T-helper 2 cell treated with Interferon-gamma antibody and Interleukin-4, amounts not matched to agents 5 μg/mL and 100 μg/mL, for 36 hours (primary cell): ENCODE measurements at places on chromosomes 7 and 10.

- DNase-seq: no peak
- no peak overlapping the region for H3K4me3 ChIP-seq
- H3K27ac ChIP-seq: no peak overlapping the region
- H3K27me3 ChIP-seq: peaks cover 23% of the 10 kb centered on the region
- H3K4me1 ChIP-seq: no peaks in the 10 kb centered on the region
- H3K36me3 ChIP-seq: no peaks in the 10 kb centered on the region
Measured at GRCh38 chr7:116810267-116811116, 51.9 kb upstream of the CAPZA2 start.

GRCh38 chr7:31783221-31783620 is 96.2 kb downstream of the PPP1R17 start:
- no peak for DNase-seq
- no peaks in the 10 kb centered on the region for H3K4me1 ChIP-seq
- H3K27me3 ChIP-seq: no peaks in the 10 kb centered on the region
- no peak overlapping the region for H3K4me3 ChIP-seq

DNA sequence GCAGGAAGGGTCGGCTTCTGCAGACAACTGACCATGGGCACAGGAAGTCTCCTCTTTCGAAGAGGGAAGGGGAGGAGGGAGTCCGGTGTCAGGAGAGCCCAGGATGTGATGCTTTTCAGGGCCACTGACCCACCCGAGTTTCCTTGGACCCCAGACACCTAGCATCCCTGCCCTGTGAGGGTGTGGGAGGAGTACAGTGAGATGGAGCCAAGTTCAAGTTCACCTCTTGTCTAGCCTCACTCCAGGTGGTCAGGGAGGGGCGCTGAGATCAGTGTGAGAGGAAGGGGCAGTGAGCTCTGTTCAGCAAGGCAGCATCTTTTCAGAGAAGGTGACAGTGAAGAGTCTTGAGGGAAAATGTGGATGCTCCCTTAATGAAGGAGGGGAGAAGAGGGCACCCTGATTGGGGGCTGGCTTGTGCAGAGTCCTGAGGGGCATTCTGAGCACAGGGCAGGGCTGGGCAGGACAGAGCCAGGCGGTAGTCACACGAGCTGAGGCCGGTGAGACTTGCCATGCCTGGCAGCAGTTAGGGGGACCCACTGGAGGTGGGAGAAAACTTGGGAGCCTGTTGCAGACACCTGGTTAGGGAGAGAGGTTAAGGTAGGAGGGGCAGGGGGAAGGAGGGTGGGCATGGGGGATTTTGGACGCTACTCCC is 49.7 kb downstream of the ADCY1 start:
- H3K4me1 ChIP-seq: no peaks in the 10 kb centered on the region
- no peak overlapping the region for H3K4me3 ChIP-seq
- H3K27ac ChIP-seq: no peak overlapping the region
- no peak for DNase-seq

DNA sequence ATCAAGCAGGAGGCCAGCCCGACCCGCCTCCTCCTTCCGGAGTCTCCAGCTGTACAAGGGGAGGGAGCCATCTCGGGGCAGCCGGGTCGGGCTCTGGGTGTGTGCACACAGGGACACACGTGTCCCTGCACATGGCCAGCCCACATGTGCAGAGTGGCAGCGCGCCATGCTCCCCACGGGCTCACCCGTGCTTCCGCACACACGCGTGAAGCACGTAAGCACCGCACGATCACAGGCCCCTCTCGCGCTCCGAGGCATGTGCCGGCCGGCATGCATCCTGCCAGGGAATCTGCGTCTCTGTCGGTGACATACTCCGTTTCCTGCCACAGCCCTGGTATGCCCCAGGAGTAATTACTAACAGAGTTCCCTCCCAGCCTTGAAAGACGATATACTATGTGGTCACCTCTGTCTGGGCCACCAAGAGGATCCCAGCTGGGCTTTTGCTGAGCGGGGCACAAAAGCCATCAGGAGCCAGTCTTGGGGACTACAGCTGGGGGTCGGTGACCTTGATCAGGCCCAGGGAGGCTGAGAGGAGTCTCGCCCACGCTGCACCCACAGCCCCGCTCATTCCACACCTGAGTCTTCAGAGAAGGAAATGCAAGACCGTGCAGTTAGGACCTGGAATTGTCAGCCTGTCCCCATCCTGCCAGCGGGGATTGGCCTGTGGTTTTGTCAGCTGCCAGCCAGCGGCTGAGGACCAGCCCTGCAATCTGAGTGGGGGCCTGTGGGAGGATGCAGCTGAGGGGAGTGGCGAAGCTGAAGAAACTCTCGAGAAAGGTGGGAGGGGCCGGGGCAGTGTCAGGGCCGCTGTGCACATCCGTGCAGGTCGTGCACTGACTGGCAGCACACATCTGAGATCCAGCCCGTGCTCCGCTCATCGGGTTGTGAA is 11.0 kb upstream of the LFNG start:
- peak overlapping the region; percentile 76 for H3K27ac ChIP-seq
- peak; percentile 52 for DNase-seq
- no peaks in the 10 kb centered on the region for H3K36me3 ChIP-seq
- H3K27me3 ChIP-seq: peaks cover 5% of the 10 kb centered on the region
- peaks cover 39% of the 10 kb centered on the region for H3K4me1 ChIP-seq

GRCh38 chr10:122267849-122268737 is 3.0 kb upstream of the BTBD16 start:
- H3K27me3 ChIP-seq: no peaks in the 10 kb centered on the region
- no peak overlapping the region for H3K4me3 ChIP-seq
- H3K4me1 ChIP-seq: no peaks in the 10 kb centered on the region
- H3K36me3 ChIP-seq: no peaks in the 10 kb centered on the region

DNA sequence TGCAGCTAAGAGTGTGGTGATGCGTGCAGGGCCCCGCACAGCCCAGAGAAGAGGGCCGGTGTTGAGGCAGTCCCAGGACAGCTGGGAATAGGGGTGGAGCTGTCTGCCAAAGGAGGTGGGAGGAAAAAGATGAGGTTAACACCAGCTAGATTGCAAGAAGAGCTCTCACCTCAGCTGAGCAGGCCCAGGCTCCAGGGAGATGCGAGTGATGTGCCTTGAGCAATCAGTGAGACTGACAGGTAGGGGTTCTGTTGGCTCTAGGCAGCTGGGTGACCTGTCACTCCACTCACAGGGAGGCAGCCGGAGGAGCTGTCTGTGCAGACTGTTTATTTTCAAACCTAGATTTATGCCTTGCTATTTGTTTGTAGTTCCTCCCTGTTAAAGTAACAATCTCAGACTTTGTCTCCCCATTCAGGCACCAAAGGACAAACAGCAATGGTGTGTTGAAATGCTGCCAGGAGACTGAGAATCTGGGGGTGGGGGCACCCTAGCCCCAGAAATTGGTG is 205.1 kb upstream of the CXCL12 start:
- H3K4me3 ChIP-seq: no peak overlapping the region
- no peak overlapping the region for H3K27ac ChIP-seq
- H3K4me1 ChIP-seq: no peaks in the 10 kb centered on the region
- no peak for DNase-seq
- H3K27me3 ChIP-seq: no peaks in the 10 kb centered on the region

DNA sequence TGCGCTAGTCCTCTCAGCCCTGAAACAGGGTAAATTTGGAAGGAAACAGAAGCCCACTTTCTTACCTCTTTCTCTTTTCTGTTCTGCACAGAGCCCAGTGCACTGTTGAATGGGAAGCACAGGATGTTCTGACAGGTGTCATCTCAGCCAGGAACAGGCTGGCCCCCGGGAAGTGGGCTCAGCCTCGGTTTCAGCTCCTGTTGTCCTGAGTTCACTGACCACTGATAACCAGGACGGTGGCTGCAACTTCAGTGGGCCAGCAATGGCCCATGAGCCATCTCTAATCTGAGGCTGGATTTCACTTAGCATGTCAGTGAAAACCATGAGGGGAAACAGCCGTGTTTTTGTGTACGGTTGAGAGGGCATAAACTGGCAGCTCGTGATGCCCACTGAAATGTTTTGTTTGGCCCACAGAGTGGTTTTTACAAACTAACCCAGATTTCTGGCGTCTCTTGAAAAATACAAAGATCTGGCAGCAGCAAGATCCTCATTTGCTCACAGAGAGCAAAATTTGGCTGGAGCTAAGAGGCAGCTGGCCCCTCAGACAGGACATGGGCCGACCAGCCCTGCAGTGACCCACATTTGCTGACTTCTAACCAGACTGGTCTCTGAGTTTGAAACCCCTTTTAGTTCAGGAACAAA is 455.9 kb downstream of the PAXIP1 start:
- H3K4me3 ChIP-seq: no peak overlapping the region
- H3K36me3 ChIP-seq: no peaks in the 10 kb centered on the region
- H3K27me3 ChIP-seq: no peaks in the 10 kb centered on the region
- no peaks in the 10 kb centered on the region for H3K4me1 ChIP-seq

- H3K27ac ChIP-seq: no peak overlapping the region
- no peaks in the 10 kb centered on the region for H3K4me1 ChIP-seq
- H3K36me3 ChIP-seq: no peaks in the 10 kb centered on the region
- DNase-seq: no peak
Measured at GRCh38 chr7:84372712-84373111, 178.1 kb upstream of the SEMA3A start.

- H3K4me1 ChIP-seq: no peaks in the 10 kb centered on the region
- H3K27ac ChIP-seq: no peak overlapping the region
- H3K4me3 ChIP-seq: no peak overlapping the region
- no peak for DNase-seq
Measured at GRCh38 chr7:46930366-46930765, 651.5 kb downstream of the TNS3 start.

DNA sequence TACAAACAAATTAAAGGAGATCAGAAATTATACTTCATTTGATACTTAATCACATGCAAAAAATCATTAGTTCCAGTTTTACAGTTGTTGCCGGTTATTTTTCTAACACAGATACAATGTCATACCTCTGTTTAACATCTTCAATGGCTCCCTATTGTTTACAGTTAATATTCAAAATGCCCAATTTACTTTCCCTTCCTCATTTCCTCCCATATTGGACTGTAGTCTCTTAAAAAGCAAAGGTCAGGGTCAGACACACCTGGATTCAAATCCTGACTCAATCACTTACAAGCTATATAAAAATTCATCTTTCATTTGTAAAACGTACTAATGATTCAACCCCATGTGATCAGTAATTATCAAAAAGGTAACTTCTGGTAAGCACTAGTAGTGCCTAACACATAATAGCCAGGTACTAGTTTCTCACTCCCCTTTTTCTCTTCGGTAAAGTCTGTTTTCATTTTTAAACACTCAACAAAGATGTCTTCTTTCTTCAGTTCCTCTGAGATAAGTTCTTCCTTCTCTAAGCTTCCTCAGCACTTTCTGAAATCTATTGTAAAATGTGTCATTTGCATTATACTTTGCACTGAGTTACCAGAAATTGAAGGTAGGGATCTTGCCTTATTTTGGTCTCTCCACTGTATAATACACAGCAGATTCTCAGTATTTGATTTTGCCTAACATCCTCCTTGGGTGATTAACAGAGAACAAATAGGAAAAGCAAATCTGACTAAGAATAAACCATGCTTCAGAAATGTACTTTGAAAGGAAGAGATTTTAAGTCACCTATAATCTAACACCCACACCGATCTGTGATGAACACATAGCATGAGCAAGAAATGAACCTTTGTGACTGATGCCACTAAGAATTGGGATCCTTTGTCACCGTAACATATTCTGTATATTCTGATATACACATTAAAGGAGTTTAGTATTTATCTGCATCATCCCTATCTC is 16.1 kb downstream of the KMT2C start:
- peaks cover 16% of the 10 kb centered on the region for H3K4me1 ChIP-seq
- no peaks in the 10 kb centered on the region for H3K27me3 ChIP-seq
- H3K36me3 ChIP-seq: peaks cover 42% of the 10 kb centered on the region
- no peak overlapping the region for H3K4me3 ChIP-seq

GRCh38 chr10:119377958-119378736 is 164.4 kb downstream of the RGS10 start:
- peaks cover 9% of the 10 kb centered on the region for H3K4me1 ChIP-seq
- no peaks in the 10 kb centered on the region for H3K27me3 ChIP-seq
- no peak overlapping the region for H3K27ac ChIP-seq
- peaks cover 25% of the 10 kb centered on the region for H3K36me3 ChIP-seq

- H3K4me1 ChIP-seq: peaks cover 20% of the 10 kb centered on the region
- peak overlapping the region; percentile 91 for H3K27ac ChIP-seq
- H3K27me3 ChIP-seq: no peaks in the 10 kb centered on the region
- DNase-seq: peak; percentile 83
- H3K4me3 ChIP-seq: peak overlapping the region; percentile 60
- no peaks in the 10 kb centered on the region for H3K36me3 ChIP-seq
Measured at GRCh38 chr7:44914992-44915607, 29.8 kb upstream of the PURB start.

DNA sequence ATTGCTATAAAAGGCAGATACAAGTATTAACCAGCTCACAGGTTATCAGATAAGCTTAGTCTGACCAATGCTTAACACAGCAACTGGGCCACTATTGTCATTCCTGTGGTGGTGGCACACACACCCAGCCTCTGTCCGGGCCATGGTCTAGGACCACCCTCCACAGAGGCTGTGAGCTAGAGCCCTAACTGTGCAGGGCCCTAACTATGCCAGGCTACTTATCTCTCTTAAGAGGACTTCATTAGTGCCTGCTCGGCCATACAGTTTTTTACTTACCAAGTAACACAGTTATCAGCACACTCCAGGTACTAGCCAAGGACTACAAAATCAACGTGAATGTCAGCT is 2.1 kb upstream of the EGFR start:
- H3K4me3 ChIP-seq: no peak overlapping the region
- no peak overlapping the region for H3K27ac ChIP-seq
- no peak for DNase-seq
- no peaks in the 10 kb centered on the region for H3K4me1 ChIP-seq
- H3K27me3 ChIP-seq: peaks cover 62% of the 10 kb centered on the region

GRCh38 chr7:152759949-152760853 is 649 bp downstream of the ACTR3B start:
- no peaks in the 10 kb centered on the region for H3K27me3 ChIP-seq
- peaks cover 17% of the 10 kb centered on the region for H3K4me1 ChIP-seq
- H3K4me3 ChIP-seq: peak overlapping the region; percentile 86
- no peaks in the 10 kb centered on the region for H3K36me3 ChIP-seq

- peak overlapping the region; percentile 89 for H3K4me3 ChIP-seq
- peaks cover 22% of the 10 kb centered on the region for H3K27me3 ChIP-seq
- peak; percentile 29 for DNase-seq
- peak overlapping the region; percentile 89 for H3K27ac ChIP-seq
Measured at GRCh38 chr7:35036361-35037171, 719 bp downstream of the DPY19L1 start.

GRCh38 chr10:22148961-22149360 is 68.9 kb downstream of the EBLN1 start:
- no peak for DNase-seq
- no peaks in the 10 kb centered on the region for H3K36me3 ChIP-seq
- H3K27ac ChIP-seq: no peak overlapping the region
- no peaks in the 10 kb centered on the region for H3K4me1 ChIP-seq

- no peak within 1 kb of the TSS for H3K4me3 ChIP-seq
- peaks cover 3% of the 10 kb centered on the region for H3K36me3 ChIP-seq
- peaks cover 81% of the 10 kb centered on the region for H3K27me3 ChIP-seq
- peak within 1 kb of the TSS; percentile 18 for H3K27ac ChIP-seq
- peaks cover 11% of the 10 kb centered on the region for H3K4me1 ChIP-seq
Measured at GRCh38 chr10:101229266-101230182, at the start of gene LBX1. Gene LBX1, minus strand, starts transcription at chr10:101229463. Its CDS starts 648 bp downstream, at chr10:101228815.

DNA sequence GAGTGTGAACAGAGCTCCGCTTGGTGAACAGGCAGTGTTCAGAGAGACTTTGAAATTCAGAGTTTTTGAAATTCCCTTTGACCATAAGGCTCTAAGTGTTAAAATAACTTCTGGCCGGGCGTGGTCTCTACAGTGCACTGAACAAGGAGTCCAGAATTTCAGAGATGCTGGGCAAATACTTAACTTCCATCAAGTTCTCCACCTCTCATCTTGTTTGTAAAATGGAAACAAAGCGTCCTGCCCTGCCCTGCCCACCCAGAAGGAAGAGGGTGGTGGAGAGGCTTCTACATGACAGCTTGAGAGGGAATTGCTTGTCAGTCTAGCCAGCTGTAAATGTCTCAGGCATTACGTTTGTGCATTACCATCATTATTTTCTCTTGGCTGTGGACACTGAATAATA is 102.6 kb downstream of the RGS10 start:
- peaks cover 2% of the 10 kb centered on the region for H3K4me1 ChIP-seq
- no peak overlapping the region for H3K27ac ChIP-seq
- no peak for DNase-seq
- H3K36me3 ChIP-seq: peaks cover 28% of the 10 kb centered on the region
